ENCODE measurements at places on chromosomes 6 and 20.
A peak's percentile ranks its signal among the peaks of the same experiment; 100 is the strongest.

- no peak for DNase-seq
Observed at GRCh38 chr6:116008470-116009243, 52.0 kb downstream of the FRK start.

- DNase-seq = no peak
Observed at GRCh38 chr6:87297119-87297518, 25.3 kb upstream of the SMIM8 start.

- no peak for DNase-seq
Observed at GRCh38 chr6:67680297-67680932, 954.7 kb upstream of the ADGRB3 start.

- no peak for DNase-seq
Observed at GRCh38 chr6:166955121-166955864, 1.1 kb downstream of the RNASET2 start.

DNA sequence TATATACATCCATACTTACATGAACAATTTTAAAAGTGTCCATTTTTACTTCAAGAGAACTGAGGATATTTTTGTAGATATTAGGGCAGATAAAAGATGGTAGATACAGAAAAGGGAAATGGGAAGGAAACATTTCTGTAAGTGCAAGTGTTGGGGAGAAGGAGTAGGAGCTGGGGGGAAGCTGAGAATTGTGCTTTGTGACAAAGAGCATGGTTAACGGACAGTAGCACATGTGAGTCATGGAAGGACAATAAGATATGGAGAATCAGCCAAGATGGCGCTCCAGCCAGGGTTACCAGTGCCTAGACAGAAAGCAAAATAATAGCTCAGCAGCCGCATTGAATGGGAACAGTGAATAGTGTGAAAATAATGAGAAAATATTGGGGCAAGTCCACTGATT is 12.7 kb upstream of the HLA-DRB1 start:
- DNase-seq = no peak

- DNase-seq = no peak
Observed at GRCh38 chr6:11232770-11233626, 530 bp upstream of the NEDD9 start.

DNA sequence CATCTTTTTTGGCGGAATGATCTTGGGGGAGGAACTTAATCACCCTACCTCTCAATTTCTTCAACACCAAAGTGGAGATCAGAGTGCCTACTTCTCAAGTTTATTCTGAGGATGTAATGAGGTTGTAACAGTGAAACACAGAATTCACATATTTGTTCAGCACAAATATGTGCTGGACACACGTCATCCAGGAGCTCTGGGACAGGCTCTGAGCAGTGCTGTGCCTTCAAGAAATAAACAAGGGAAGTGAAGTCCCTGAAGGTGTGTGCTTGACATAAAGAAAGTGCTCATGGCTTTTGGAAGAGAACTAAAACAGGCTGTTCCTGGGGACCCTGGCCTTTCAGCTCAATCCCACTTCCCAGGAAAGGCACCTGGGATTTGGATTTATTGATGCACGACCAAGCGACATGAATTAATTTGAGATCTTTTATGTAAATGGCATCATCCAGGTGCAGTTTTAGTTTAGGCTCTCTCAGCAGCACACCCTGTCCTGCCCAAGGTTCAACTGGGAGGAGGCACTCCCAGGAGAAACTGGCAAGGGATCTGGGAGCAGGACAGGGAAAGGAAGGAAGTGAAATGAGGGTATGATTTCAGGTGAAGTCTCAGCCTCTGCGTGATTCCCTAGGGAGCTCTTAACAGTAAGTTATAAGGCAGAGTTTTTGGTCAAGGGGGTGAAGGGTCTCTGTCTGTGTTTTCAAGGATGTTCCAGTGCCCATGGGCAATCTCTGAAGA is 211.0 kb downstream of the FOXA2 start:
- DNase-seq = no peak

DNA sequence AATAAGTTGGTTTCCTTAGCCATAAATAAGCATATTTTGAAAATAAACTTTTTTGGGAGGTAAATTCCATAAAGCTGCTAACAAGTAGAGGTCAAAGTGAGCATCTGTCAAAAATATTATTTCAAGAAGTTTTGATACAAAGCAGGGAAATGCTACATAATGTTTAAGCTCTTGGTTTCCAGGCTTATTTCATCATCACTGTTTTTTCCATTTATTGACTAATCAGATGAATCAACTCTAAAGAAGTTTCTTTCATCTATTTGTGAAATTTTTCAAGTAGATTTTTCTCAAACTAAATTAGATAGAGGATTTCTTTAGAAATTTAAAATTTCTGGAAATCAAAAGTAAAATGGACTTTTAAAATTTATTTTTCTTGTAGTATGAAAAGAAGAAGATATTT is 89.5 kb upstream of the TBX18 start:
- no peak for DNase-seq

- no peak for DNase-seq
Observed at GRCh38 chr6:88775866-88776571, 187.4 kb downstream of the RNGTT start.

DNA sequence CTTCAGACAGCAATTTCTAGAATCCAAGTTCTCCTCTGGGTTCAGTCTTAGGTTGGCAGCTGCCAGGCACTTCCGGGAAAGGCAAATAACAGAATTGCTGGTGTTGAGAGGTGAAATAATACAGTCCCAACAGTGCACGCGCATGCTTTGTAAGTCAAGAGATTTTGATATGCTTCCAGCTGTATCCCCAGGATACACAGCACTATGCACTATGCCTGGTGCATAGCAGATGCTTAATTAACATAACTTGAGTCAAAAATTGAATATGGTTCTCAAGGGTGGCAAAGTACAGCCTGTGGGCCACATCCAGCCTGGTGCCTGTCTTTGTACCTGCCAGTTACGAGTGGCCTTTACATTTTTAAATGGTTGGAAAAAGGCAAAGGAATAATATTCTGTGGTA is 18.9 kb upstream of the PMEPA1 start:
- DNase-seq = no peak

GRCh38 chr20:3732327-3733118 is at the start of gene HSPA12B:
TSS of gene HSPA12B (plus strand) at chr20:3732685. CDS start at chr20:3738675, 5,990 bp downstream.
- DNase-seq = no peak

DNA sequence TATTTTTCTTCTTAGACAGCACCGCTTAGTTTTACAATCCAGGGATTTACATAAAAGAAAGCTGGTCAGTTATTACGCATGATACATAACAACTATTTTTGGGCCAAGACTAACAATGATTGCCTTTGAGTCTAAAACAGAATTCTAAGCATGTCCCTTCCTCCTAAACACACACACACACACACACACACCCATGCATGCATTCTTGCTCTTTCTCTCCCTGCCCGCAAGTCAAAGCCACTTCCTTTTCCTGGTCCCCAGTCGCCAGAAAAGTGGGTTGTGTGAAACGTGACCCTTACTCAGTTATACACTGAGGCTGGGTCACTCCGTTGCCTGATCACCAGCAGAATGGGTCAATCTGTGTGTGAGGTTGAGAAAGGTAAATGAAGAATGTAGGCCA is 31.4 kb downstream of the FYN start:
- no peak for DNase-seq

DNA sequence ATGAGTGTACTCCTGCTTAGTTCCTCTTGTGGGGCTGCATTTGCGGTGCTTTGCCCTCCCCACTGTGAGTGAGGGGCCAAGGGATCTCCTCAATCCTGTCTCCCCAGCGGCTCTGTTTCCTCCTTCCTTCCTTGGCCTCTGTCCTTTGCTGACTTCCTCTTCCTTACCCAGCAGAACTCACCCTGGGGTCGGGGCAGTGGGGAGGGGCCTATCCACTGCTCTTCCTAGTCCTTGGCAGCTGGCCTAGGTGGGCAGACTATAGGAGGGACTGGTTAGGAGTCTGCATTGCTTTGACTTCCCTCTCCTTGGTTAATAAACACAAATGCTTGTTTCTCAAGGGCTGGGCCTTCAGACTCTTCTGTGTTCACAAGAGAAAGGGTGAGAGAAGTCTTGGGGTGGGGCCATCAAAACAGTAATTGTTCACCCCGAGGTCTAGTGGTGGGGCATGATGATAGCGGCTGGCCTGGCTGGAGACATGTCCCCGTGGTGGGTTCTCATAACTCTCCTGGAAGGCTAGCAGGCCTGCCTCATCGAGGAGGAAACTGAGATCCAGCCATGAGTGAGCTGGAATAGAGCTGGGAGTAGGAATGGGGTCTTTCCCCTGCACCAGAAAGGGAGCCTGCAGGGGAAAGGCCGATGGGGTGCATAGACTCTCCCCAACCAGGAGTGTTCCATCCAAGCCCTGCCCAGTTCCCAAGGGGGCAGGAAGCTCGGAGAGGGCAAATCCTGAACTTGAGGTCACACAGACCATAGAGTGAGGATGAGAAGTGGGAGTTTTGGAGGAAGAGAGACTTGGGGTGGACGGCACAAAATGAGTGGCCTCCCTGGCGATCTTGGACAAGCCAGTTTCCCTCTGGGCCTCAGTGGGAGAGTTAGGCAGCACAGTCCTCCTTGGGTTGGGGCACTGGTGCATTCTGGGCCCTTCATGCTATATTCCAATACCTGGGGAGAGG is 12.7 kb downstream of the FAM110A start:
- no peak for DNase-seq

- DNase-seq = no peak
Observed at GRCh38 chr6:90019216-90019615, 124.9 kb downstream of the GJA10 start.

GRCh38 chr6:42890311-42891198 is 11.1 kb downstream of the RPL7L1 start:
- DNase-seq = peak; percentile 80

DNA sequence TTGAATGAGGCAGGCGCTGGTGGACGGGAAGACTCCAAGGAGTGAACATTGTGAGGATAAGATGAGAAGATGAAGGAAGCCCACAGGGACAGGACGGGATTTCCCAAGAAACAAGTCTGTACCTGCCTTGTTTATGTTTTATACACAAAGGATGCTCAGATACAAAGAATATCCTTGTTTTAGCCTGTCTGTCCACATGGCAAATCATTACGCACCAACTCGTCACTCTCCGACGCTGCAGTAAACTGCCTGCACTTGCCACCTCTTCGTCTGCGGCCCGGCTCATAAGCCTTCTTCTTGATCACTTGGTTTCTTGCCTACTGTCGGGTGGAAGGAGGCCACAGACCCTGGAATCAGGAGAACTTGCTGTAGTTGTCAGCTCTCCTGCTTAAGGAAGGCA is 85.4 kb downstream of the CD83 start:
- DNase-seq = no peak

- no peak for DNase-seq
Observed at GRCh38 chr20:63452821-63453523, 19.5 kb downstream of the KCNQ2 start.

DNA sequence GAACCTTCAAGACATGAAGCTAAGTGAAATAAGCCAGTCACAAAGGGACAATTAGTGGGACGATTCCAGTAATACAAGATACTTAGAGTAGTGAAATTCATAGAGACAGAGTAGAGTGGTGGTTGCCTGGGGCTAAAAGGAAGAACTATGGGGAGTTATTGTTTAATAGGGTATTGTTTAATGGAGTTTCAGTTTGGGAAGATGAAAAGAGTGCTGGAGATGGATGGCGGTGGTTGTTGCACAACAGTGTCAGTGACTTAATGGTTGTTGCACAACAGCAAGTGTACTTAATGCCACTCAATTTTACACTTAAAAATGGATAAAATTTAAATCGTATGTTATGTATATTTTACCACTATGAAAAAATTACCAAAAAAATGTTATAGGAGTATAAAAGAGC is 209.7 kb upstream of the TENT5A start:
- DNase-seq = no peak

DNA sequence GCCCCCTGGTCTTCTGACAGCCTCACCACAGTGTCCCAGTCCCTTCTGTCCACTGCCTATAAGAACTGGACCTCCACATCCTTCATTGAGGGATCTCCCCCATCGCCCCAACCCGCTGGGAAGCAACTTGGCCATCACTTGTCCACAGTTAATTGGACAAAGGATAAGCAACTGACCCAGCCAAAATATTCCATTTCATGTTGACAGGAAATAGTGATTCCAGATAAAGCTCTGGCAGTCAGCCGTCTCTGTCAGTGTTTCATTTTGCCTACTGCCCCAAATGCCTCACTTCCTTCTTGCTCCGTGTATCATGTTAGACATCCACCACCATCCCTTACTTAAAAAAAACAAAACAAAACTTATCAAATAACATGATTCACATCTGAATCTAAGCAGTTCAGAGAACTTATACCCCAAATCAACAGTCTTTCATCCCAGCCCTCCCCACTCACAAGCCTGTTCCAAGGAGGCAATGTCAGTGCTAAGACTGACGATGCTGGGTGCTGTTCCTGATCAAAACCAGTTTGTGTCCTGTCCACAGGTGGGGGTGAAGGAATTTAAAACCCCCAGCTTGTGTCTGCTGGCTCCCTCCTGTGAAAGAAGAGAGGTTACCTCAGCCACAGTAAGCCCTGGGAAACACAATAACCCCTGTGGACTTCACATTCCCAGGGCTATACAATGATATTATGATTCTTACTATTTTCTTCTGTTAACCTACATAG is 162.5 kb downstream of the WDR27 start:
- DNase-seq = no peak

- DNase-seq = no peak
Observed at GRCh38 chr20:6680854-6681253, 86.6 kb upstream of the BMP2 start.

GRCh38 chr6:1229301-1229700 is 82.6 kb upstream of the FOXQ1 start:
- no peak for DNase-seq

GRCh38 chr6:16103722-16104121 is 25.2 kb upstream of the MYLIP start:
- no peak for DNase-seq

- no peak for DNase-seq
Observed at GRCh38 chr20:4989570-4989969, 11.7 kb downstream of the SLC23A2 start.

- no peak for DNase-seq
Observed at GRCh38 chr6:11920566-11920965, 91.5 kb upstream of the HIVEP1 start.

Measured in activated CD8-positive, alpha-beta memory T cell treated with anti-CD3 and anti-CD28 coated beads for 4 hours (primary cell).